ENCODE measurements at places on chromosomes 1 and 21.

DNA sequence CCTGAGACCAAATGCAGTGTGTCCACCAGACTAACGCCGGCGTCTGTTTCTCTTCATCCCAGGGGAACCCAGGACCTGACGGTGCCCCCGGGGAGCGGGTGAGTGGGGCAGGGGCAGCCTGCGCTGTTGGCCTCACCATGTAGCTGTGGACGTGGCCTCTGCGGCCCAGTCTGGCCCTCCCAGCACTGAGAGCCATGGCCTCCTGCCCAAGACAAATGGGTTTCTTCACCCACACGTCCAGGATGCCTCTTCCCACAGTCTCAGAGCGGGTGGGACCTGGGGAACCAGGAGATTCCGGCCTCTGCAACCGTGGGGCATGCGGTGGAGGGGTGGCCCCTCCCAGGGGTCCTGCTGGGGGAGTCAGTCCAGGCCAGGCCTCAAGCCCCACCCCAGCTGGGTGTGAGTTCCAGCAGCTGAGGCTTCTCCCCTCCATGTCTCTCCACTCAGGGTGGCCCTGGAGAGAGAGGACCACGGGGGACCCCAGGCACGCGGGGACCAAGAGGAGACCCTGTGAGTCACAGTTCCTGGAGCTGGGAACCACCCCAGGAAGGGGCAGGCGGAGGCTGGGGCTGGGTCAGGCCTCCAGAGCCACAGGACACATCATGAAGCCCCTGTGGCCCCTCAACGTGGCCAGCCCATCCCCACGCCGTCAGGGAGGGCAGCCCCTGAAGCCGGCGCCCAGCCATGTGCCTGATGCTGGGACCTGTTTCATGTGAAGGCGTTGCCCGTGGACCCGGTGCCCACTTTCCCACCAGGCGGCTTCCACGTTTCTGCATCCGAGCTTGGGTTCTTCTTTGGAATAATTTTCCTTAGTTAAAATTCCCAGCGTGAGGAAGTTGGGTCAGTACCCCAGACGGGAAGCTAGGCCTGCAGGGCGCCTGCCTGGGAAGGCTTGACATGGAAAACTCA, 11.0 kb downstream of the COL6A1 start:
- DNase-seq = no peak

GRCh38 chr1:28956038-28956464, 41.7 kb downstream of the EPB41 start:
- DNase-seq = no peak

- no peak for DNase-seq
These were observed 87.0 kb upstream of the ADAR start for GRCh38 chr1:154694995-154695394.

- no peak for DNase-seq
These were observed 1.5 kb upstream of the KIF17 start for GRCh38 chr1:20719261-20719660.
